ENCODE measurements at places on chromosomes 5 and 9.

GRCh38 chr5:123207852-123208251 is 118.8 kb downstream of the PRDM6 start:
- no peak for DNase-seq

DNA sequence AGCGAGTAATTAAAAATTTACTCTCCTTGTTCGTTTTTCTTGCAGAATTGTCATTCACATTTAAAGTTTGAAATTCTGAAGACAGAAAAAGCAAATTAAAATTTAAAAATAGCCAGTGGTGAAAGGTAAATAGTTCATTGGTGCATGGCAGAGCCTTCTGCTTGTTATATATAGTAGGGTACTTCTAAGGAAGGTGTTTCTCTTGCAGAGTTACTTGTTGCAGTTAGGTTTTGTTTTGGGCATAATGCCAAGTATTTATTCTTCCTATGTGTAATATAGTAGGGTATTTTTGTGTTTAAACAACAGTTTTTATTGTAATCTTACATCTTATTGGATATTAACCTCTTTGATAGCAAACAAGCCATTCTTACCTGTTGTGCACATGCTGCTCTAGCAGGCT is 179.4 kb downstream of the KDM4C start:
- no peak for DNase-seq

GRCh38 chr5:139382807-139383206 is 290 bp downstream of the SLC23A1 start:
- no peak for DNase-seq

GRCh38 chr5:97452646-97453045 is 269.6 kb upstream of the RIOK2 start:
- no peak for DNase-seq

- DNase-seq: no peak
Measured at GRCh38 chr5:83430130-83431010, 41.2 kb upstream of the VCAN start.

- DNase-seq: no peak
Measured at GRCh38 chr9:74220327-74220726, 276.8 kb upstream of the RORB start.

DNA sequence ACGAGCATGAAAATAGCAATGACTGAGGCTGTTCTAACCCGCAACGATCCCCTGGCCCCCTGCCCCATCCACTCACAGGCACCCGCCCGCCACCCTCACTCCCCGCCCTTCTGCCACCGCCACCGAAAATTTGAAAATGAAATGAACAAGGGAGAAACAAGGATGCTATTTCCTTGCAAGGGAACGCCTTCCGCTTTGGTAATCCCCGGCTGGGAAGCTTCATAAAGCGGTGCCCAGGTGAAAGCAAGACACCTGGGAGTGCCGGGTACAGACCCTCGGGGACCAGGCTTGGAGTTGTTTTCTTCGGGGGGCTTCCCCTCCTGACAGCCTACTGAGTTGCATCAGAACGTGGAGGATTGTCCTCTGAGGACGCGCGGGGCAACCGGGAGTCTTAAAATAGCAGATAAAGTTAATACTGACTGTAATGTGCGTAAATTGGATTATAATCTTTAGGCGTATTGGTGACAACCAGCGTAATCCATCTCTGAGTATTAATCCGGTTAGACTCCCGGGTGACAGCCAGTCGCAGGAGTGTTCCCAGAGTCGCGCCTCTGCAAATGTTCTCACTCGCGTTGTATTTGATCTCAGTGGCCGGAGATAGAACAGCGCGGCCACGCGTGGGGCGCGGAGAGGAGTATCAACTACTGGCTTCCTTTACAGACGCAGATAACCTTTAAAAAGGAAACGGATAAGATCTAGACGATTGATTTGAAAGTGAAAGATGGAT is 885 bp upstream of the MLLT3 start:
- DNase-seq: peak; percentile 23

DNA sequence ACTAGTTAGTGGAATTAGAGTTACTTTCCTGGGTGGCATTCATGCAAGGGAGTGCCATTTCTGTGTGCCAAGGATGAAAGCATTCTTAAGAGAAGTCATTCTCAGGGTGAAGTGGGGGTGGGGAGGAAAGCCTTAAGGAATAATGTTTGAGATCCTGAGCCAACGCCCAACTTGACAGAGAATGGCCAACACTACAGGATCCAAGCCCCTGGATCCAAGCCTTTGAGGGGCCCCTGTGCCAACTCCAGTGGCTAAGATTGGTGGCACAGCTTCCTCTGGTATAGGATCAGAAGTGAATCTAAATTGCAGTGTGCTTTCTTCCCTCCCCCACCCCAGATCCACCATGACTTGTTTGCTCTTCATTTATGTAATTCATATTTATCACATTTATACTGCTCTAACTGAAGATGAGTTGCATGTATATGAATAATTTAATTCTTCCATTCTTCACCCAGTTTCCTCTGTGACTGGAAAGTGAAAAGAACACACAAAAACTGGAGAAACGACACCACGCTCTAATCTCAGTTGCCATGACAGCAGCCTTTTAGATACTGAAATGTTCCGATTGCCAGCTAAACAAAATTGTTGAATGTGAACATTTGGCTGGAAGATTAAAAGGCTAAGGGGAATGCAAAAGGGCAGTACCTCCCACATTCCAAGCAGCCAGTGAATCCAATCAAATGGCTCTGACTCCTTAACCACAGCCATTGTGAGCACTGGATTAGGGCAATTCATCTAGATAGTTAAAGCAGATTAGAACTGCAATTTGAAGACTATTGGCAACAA is 4.5 kb downstream of the ZNF608 start:
- no peak for DNase-seq

DNA sequence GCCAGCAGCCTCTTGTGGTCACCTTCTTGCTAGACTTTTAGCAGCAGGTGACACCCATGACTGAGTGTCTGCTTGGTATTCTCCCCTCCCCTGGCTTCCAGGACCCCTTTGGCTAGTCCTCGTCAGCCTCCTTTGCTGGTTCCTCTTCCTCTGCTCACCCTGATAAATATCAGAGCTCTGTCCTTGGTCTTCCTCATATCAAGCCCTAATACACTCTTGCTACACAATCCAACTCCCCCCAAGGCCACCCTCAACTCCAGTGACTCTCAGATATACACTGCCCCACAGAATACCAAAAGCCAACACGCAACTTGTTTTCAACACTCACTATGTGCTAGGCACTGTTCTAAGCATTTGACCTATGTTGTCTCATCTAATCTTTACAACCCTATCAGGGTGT is 30.3 kb upstream of the LCP2 start:
- DNase-seq: no peak

GRCh38 chr5:34898258-34898895 is 16.9 kb downstream of the RAD1 start:
- DNase-seq: no peak

DNA sequence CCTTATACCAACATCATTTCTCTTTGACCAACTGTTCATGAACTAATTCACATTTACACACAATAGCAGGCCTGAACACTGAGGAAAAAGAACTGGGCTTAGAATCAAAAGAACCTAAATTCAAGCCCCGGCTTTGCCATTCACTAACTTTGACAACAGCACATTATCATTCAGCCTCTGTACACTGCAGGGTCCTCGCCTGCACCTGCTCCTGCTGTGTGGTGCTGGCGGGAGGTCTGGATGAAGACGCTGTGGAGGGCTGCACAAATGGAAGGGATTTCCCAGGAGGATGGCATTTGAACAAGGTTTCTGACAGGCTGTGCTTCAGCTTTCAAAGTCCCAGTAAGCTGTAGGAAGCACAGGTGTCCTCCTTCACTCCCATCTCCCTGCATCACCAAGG is 151.2 kb downstream of the ZDHHC21 start:
- DNase-seq: no peak

DNA sequence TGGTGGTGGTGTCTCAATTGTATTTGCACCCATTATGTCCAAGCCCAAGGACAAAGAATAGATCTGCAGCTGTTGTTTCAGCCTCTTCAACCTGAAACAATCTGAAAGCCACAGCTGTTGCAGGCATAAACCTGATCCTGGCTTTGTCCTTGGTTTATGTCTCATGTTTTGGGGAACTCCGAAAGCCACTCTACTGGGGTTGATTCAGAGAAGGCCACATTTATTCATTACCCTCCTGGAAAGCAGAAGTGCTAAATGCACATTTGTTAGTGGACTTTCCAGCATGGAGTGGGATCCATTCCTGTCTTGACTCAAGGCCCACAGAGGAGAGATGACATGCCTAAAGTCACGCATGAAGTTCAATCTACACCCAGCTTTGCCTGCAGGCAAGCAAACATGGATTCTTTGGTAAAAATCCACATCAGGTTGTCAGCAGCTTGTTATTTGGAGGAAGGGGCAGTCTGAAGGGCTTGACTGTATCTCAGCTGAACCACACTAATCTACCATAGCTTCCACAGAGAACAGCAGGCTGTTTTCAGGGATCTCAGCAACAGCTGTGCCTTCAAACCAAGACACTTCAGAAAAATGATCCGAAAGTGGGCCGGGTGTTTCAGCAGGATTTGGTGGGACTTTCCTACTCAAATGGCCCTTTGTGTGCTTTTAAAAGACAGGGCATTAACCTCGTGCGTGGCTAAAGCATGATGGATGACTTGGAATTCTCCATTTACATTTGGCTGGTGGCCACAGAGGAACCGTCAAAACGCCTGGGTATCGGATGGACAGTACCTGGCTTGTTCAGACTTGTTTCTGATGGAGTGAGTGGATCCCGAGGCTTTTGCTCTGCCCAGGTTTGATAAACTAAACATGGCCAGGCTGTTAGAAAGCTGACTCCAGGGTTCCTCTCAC is 36.2 kb upstream of the ADAM19 start:
- no peak for DNase-seq

- DNase-seq: no peak
Measured at GRCh38 chr5:150114102-150114641, 27.8 kb upstream of the CSF1R start.

- DNase-seq: no peak
Measured at GRCh38 chr9:116697887-116698286, 10.8 kb downstream of the TRIM32 start.

All from activated naive CD4-positive, alpha-beta T cell (primary cell).